Bronchial epithelial cell (primary cell): ENCODE measurements at places on chromosomes 1 and 21.
A peak's percentile ranks its signal among the peaks of the same experiment; 100 is the strongest.

DNA sequence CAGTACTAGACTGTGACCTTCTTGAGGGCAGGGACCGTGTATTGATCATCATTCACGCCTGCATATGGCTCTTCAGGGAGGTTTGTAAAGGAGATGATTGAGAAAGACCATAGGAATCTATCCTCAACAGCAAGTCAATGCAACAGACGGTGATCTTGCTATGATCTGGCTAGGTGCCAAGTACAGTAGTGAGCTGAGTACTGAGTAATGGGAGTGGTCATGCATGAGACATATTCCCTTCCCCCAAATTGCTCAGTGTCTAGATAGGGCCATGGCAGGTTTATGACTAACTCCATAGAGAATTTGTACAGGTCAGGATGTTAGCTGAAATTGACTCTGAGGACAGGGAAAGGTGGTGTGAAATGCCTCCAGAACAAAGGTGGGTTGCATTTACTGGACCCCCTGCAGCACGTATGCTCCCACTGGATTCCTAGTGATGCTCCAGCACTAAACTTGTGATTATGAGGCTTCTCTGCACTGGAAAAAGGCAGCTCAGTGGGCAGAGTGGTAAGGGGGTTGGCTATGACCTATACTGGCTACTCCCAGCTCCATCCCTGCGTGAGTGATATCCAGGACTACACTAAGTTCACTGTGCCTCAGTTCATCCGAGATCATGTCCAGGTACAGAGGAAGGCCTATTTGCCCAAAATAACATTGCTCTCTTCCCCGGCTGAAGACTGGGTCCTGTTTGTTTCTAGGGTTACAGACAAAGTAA lies 37.2 kb downstream of the KCNJ6 start:
- peak; percentile 95 for DNase-seq

GRCh38 chr1:214216779-214217178 lies 64.2 kb upstream of the SMYD2 start:
- DNase-seq, result peak; percentile 96

GRCh38 chr21:25496825-25497482 lies 110.3 kb downstream of the MRPL39 start:
- no peak for DNase-seq

DNA sequence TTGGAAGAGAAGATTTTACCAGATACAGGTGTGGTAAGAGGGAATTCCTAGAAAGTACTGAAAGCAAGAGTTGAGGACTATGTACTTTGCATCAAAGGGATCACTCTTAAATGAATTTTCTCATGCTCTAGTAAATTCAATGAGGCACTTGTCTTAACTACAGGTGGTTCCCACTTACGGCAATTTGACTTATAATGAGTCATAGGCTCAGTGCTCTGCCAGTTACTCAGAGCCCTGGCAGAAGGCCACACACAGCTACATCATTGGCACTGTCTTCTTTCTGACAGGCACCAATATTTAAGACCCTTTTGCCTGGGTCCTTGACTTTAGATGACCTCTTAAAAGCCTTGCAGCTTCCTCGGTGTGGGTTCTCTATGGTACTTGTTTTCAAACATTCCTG lies 15.9 kb upstream of the ADAMTS5 start:
- peak; percentile 90 for DNase-seq

GRCh38 chr1:212070720-212071302 lies 35.3 kb downstream of the DTL start:
- peak; percentile 54 for DNase-seq

- DNase-seq, result peak; percentile 52
These were observed 5.9 kb upstream of the TTC22 start for GRCh38 chr1:54806931-54807611.

GRCh38 chr1:192376374-192376773 lies 59.6 kb downstream of the RGS21 start:
- no peak for DNase-seq

DNA sequence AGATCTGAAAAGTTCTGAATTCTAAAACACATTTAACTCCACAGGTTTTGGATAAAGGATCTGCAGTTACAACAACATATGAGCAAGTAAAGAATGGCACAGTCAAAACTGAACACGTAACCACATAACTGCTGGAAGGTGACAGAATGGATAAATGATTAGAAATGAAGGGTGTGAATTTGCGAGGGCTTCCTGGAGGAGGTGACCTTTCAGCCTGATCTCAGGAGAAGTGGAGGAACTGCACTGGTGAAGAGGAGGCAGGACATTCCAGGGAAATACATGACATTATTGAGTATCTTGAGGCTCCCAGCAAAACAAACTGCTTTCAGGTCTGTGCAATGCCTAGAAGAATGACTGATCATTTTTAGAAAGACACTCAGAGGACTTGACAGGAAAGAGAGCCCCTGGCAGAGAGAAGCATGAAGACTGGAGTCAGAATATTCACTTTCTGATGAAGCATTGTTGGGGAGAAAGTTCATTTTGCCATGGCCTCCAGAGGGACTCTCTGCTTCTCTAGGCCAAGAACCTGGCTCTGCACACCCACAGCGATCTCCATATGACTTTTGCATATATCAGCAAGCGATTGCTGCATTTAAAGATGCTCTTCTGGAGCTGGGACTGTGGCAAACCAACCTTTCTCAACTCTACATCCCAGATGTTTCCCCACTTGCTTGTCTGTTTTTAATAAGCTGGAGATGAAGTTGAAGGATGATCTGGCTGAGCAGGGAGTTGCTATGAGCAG lies 122.7 kb upstream of the FAM78B start:
- no peak for DNase-seq

- no peak for DNase-seq
These were observed 60.8 kb downstream of the EDN2 start for GRCh38 chr1:41423511-41424191.

DNA sequence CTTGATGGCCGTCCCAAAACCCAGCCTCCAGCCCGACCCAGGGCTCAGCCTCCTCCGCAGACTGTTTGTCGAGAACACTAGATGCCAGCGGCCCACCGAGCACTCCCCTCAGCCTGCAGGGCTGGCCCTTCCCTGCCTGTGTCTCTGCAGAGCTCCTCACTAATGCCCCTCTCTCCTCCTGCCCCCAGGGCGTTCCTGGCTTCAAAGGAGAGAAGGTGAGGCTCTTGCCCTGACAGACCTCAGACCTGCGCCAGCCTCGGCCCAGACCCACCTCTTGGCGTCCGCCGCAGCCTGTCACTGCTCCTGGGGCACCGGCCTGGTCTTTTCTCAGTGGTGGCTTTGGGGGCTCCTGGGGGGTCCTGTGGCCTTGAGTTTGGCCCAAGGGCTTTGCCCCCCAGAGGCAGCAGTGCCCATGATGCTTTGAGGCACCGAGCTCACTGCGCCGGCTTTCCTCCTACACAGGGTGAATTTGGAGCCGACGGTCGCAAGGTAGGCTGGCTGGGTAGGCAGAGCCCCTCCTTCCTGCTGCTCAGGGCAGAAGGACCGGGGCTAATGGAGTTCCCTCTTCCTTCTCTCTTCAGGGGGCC lies 18.4 kb downstream of the COL6A2 start:
- no peak for DNase-seq

- peak; percentile 73 for DNase-seq
These were observed 40.2 kb downstream of the RASAL2 start for GRCh38 chr1:178134061-178134460.

DNA sequence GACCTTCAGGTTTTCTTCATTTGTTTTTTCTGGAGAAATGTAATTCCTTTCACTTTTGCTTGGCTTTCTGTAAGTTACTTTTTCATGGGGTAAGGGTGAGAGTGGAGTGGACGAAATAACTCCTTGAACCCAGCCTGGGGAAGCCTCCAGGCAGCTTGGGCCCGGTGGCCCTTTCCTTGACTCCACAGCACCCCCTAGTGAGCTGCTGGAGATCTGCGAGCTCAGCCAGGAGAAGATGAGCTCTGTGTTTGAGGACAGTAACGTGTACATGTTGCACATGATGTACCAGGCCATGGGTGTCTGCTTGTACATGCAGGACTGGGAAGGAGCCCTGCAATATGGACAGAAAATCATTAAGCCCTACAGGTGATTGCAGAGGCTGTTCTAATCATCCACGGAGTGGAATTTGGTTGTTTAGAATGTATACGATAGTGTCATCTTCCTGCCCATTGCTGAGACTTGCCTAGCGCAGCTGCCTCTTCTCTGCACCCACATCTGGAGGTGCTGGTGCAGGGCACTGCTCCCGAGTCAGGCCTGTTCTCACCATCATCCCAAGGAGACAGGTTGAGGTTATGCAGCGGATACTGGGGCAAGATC lies 51.0 kb downstream of the SMYD2 start:
- DNase-seq, result peak; percentile 68

- no peak for DNase-seq
These were observed 88.3 kb downstream of the RPE65 start for GRCh38 chr1:68361346-68361910.

- DNase-seq, result no peak
These were observed 204.2 kb upstream of the TMEM51 start for GRCh38 chr1:14949270-14949835.

- no peak for DNase-seq
These were observed 3.5 kb upstream of the GBP7 start for GRCh38 chr1:89179343-89179742.

- DNase-seq, result no peak
These were observed 362.4 kb downstream of the NEGR1 start for GRCh38 chr1:71919811-71920509.

GRCh38 chr1:117967477-117967876 lies 37.9 kb downstream of the WDR3 start:
- DNase-seq, result peak; percentile 60

DNA sequence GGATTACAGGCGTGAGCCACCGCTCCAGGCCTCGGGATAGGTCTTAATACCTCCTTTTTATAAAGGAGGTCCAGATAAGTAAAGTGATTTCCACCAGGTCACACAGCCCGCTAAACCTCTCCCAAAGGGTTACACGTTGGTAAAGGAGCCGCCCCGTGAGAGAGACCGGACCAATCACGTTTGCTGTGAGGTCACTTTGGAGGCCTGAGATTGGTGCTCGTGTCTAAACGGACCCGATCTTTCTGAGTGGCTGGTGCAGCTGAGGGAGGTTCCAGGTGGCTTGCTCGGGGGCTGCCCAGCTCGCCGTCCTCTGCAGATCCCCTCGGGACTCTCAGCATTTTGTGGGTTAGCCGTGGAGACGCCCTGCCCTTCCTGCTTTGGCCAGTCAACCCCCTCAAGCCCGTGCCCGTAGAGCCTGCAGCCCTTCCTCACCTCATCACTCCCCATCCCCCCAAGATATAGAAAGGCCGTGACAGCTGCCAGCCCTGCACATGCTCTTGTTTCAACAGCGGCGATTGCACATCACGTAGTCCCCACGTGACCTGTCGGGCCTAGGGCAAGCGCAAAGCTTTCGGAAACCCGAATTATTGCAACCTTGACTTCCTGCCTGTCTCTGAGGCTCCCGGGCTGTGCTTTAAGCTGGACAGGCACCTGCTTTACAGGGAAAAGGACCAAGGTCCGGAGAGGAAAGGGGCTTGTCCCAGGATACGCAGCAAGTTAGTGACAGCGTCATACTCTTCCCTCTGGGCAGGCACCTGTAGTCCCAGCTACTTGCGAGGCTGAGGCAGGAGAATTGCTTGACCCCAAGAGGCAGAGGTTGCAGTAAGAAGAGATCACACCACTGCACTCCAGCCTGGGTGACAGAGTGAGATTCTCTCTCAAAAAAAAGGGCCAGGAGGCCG lies 5.0 kb upstream of the COA7 start:
- peak; percentile 85 for DNase-seq

GRCh38 chr1:180188091-180188506 lies 33.4 kb downstream of the QSOX1 start:
- peak; percentile 29 for DNase-seq

GRCh38 chr1:36174713-36175112 lies 18.8 kb downstream of the MAP7D1 start:
- no peak for DNase-seq

DNA sequence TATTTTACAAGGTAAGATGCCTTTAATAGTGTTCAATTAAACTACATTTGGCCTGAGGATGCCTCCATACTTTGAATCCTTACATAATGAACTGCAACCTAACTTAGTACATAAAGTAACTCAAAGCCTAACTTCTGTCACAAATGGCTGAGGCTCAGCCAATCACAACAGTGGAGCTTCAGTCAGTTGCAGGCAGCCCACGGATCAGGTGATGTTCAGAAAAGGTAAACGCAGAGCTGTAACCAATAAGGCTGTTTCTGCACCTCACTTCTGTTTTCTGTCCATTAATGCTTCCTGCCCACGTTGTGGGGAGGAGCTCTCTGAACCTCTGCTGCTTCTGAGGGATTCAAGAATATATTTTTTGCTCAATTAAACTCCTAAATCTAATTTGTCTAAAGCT lies 94.8 kb upstream of the KIAA0040 start:
- DNase-seq, result no peak

- DNase-seq, result peak; percentile 95
These were observed 49.8 kb upstream of the ADORA3 start for GRCh38 chr1:111553196-111553595.

DNA sequence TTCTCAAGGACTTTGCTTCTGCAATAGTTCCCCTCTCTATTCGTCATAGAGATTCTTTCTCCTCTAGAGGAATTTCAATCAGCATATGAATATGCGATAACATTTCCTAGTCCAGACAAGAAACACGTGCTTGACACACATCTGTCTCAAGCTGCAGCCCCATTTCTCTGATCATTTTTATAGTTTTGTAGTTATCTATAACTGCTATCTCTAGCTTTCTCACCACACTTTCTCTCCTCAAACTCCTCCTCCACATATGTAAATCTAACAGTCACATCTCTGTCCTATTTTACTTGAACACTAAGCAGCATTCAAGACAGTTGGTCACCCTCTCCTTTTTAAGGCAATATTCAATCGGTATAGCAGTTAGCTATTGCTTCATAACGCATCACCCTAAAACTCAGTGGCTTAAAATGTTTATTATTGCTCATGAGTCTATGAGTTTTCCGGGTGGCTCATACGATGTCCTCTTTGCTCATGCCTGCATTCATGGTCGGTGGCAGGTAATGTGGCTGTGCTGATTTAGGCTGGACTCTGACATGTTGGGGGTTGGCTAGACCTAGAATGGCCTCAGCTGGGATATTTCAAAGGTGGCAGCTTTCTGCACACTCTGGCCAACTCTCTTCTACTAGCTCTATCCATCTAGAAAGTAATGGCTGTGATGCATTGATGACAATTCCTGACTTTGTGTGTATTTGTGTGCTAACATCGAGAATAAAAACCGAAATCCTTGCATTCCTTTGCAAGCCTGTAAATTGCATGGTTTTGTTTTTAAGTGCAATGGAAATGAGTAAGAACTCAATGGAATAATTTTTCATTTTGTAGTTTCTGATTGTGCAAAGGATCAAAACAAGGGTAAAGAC lies 20.6 kb downstream of the ATP6V1G3 start:
- no peak for DNase-seq
